ENCODE measurements at places on chromosomes 13 and 19.
A peak's percentile ranks its signal among the peaks of the same experiment; 100 is the strongest.

- DNase-seq: no peak
Observed at GRCh38 chr13:100476963-100477362, 111.6 kb downstream of the GGACT start.

DNA sequence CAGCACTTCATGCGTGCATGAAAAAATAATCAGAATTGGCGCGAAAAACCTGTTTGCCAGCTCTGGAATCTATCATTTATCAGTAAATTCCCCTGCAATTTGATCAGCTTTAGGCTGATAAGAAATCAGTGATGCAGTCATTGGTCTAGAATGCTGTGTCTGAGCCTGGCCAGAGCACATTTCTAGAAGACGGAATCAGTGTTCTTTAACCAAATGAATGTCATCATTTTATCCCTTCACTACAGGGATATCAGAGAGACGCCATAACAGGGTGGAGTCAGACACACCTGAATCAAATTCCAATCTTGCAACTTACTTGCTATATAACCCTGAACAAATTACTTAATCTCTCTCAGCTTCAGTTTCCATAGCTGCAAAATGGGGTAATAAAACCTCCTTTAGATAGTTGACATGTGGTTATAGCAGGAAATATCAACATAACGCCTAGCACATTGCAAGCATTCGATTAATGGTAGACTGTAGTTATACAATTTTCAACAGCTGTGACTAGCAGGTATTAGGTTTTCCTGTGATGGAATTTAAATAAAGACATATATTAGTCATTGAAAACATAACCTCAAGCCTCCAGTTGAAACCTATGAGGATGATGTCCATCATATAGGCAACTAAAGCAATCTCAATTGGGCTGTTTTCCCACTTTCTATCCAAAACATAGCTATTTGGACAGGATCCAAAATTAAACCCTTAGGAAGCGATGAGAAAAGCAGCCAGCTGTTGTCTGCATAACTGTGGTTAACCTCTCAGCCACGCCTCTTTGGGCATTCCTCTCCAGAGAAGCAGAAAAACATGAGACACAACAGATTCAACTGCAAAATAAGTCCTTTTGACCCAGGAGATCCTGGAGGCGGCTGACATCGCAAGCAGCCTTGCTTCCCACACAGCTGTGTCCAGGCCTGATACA is 51.6 kb upstream of the UBL3 start:
- DNase-seq: no peak

- peak; percentile 62 for DNase-seq
Observed at GRCh38 chr13:31431722-31432137, 232.0 kb downstream of the B3GLCT start.

- no peak for DNase-seq
Observed at GRCh38 chr19:14674764-14675163, at the start of gene ADGRE3. Gene ADGRE3, minus strand, starts transcription at chr19:14674844. Its CDS starts 74 bp downstream, at chr19:14674770.

DNA sequence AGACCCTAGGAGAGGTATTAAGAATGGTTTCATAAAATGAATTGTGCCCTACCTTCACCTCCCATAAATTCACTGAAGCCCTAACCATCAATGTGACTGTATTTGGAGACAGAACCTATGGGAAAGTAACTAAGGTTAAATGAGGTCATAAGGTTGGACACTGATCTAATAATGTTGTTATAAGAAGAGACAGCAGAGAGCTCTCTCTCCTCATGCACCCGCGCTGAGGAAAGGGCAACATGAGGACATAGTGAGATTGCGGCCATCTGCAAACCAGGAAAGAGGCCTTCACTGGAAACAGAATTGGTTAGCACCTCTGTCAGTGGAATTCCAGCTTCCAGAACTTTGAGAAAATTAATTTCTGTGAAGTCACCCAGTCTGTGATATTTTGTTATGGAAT is 1396.1 kb upstream of the MIR17HG start:
- DNase-seq: no peak

GRCh38 chr13:73142071-73142470 is 83.3 kb downstream of the KLF5 start:
- DNase-seq: no peak

GRCh38 chr13:110341445-110342244 is 34.6 kb downstream of the COL4A2 start:
- DNase-seq: no peak

DNA sequence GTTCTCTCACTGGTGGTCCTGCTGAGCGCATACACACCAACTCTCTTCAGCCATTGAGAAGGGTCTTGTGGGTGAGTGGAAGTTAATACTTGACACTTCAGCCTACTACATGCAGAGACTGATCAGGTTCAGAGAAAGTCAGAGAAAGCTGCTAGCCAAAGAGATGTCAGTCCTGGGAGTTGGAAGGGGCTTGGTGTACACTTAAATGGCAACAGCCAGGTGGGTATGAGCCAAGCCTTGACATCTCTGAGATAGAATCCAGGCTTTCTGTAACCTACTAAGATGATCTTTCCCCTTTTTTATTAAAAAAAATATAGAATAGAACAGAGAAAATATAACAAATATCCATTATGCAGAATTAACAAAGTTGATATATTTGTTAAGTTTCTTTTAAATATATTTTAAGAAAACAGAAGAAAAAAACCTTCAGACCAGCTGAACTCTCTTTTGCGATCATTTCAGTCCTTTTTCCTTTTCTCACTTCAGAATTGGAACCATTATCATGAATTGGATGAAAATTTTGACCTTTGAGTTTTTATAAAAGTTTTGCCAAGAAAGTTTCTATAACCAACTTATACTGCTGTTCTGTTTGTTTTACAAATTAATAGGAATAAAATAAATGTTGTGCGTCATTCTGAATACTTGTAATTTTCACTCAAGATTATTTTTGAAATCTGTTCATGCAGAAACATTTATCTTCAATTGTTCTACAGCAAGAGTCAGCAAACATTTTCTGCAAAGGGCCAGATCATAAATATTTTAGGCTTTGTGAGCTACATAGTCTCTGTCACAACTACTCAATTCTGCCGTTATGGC is 153.0 kb downstream of the RFC3 start:
- DNase-seq: no peak

GRCh38 chr13:81318231-81319019 is 977.5 kb upstream of the SPRY2 start:
- DNase-seq: no peak

DNA sequence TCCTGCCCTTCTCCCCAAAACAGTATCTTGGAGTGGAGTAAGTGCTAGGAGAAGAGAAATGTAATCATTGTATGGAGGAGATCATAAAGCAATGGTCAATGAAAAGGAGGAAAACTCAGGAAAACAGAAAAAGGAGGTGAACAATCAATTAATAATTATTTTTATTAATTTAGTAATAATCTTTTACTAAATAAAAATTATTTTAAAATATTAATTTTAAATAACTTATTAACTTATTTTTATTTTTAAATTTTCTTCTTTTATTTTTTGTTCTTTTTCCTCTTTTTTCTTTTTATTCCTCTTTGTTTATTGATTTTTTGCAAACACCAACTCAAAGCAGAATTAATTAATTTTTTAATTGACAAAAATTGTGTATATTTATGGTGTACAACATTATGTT is 80.3 kb downstream of the TNFSF11 start:
- DNase-seq: no peak

- no peak for DNase-seq
Observed at GRCh38 chr13:31910633-31911032, 120.9 kb upstream of the FRY start.

- no peak for DNase-seq
Observed at GRCh38 chr13:21611385-21611784, 7.4 kb upstream of the MICU2 start.

GRCh38 chr13:111620166-111620565 is 299.7 kb downstream of the TEX29 start:
- DNase-seq: no peak

- no peak for DNase-seq
Observed at GRCh38 chr19:41753936-41754529, 1.3 kb upstream of the CEACAM6 start.

DNA sequence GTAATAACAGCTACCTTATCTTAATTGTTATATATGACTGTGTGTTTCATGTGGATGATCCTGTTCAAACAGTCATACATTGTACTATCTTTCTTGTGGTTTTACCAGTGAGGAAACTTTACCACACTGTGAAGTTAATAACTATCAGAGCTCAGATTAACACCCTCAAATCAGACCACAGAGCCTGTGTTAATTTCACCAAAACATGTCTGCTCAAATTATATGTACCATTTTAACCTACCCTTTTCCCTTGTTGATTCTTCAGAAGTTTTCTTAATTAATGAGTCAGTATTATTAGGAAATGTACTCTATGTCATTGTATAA is 1.8 kb upstream of the ZNF331 start:
- no peak for DNase-seq

DNA sequence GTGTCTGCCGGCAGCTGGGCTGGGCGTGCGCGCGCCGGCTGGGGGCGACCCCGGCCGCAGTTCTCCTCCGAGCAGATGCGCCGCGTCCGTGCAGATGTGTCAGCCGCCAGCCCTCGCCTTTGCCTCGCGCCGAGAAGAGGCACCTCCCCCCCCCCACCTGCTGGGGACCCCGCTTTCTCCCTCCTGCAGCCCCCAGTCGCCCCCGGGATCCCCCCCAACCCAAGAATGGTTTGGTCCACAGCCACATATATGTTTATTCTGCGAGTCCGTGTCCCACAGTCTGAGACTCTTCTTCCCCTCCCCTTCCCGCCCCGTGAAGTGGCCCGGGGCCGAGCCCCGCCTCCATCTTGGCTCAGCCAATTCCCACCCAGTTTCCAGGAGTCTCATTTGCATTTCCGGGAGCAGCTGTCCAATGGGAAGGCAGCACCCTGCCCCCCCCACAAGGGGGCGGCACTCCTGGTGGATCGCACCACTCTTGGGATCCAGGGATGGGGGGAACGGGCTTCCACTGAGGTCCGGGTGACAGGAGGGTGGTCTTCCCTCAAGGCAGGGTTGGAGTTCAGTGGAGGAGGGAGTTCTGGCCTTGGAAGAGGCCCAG is 8.6 kb downstream of the ISOC2 start:
- DNase-seq: peak; percentile 76

- DNase-seq: no peak
Observed at GRCh38 chr13:42181381-42181953, 90.5 kb upstream of the AKAP11 start.

- no peak for DNase-seq
Observed at GRCh38 chr13:91647361-91647990, 249.1 kb downstream of the GPC5 start.

GRCh38 chr13:22076658-22077057 is 405.8 kb downstream of the FGF9 start:
- DNase-seq: no peak

- DNase-seq: no peak
Observed at GRCh38 chr13:99500839-99501183, 461 bp upstream of the TM9SF2 start.

DNA sequence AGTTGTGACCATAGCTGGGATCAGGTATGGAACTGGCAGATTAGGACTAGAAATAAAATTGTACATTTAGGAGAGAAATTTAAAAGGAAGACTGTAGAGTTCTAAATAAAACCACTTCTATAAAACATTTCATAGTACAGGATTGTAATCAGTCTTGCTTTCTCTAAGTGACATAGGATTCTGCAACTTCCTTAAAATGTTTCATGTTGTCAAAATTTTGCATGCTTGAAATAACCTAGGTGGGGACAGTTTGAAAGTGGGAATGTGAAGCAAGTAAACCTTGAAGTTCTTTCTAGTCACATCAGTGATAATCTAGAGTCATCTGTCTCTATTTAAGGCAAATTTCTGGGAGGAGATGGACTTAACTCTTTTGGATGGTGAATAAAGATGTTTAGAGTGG is 6.7 kb downstream of the TM9SF2 start:
- no peak for DNase-seq

GRCh38 chr13:90683711-90684131 is 663.8 kb upstream of the MIR17HG start:
- no peak for DNase-seq

DNA sequence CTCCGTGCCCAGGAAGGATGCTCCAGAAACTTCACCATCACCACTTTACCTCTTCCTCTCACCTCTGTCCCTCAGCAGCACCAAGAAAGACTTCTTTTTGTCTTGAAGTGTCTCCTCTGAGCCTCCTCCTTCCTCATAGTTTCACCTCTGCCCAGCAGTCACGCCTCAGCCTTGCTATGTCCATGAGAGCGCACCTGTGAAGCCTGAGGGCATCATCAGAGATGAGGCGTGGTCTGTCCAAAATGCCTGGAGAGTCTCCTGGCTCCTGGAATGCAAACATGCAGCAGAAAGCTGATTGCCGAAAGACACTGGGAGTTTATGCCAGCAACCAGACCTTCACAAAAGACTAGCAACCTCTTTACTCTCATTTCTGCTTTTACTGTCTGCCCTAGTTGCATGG is 336.6 kb downstream of the TEX29 start:
- no peak for DNase-seq

DNA sequence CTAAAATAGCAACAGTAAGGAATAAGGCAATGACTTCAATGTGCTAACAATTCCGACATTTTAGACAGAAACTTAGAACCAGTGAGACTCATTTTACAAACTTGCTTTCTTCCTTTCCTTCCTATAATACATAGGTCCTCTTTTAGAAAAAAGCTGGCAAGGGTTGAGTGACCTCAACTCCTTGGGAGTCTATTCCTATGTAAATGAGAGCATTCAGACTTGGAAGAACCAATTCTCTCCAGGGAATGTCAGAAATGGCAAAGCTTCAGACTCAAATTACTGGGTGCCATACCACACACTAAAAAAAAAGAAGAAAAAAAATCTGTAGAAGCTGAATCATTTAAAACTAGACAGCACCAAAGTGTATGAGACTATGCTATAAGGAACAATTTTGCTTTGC is 1328.2 kb downstream of the OLFM4 start:
- no peak for DNase-seq

- DNase-seq: no peak
Observed at GRCh38 chr19:51361239-51361638, 4.9 kb downstream of the ETFB start.

DNA sequence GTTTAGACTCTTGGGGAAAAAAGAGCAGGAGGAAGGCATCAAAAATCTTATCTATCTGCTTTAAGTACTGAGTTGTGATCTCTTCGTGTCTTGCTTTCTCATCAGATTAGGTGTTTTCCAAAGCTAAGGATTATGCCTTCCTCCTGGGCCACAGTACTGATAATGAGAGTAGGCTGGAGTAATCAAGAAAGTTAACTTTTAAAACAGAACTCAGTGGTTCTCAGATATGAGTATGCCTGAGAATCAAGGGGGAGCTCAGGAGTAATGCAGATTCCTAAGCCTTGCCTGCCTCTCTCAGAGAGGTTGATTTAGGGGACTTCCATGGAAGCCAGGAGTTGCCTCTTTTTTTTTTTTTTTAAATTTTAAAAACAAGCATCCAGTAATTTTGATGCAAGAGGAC is 23.5 kb downstream of the CDADC1 start:
- DNase-seq: no peak

DNA sequence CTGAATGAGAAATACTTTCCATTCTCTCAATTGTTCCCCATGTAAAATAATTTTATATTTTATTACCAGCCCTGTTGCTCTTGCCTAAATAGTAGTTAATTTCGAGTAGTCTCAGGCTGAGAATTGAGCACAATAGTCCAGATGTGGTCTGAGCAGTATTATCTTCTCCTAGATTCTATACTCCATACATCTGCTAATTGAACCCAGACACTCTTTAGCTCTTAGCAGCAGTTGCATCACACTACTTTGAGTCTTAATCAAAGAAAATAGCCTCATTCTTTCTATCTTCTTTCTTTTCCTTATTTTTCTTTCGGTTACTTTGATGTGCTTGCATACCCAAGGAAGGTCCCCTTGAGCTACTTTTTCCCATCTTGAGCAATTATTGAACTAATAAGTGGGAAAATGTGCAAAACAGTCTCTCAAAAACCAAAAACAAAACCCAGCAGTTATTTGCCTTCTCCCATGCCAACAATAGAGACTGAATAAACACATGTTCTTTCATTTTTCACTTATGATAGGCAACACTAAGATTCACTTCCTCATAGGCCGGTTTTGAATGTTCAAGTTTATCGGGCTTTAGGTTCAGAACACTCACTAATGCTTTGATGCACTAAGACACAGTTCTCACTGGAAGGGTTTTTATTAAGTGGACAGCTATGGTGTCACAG is 204.5 kb downstream of the POU4F1 start:
- DNase-seq: no peak
